Stimulated activated CD4-positive, alpha-beta T cell treated with anti-CD3 and anti-CD28 coated beads, TNF-alpha, amount 100 ng/mL, for 24 hours (primary cell): ENCODE measurements at places on chromosomes 2 and 18.

- peak; percentile 41 for DNase-seq
Measured at GRCh38 chr18:9095297-9096006, 7.0 kb upstream of the NDUFV2 start.

GRCh38 chr18:48724442-48724841 lies 185.6 kb downstream of the CTIF start:
- no peak for DNase-seq

- DNase-seq = no peak
Measured at GRCh38 chr2:53640466-53640865, 127.1 kb upstream of the CHAC2 start.

GRCh38 chr2:234514873-234515638 lies 18.2 kb upstream of the ARL4C start:
- DNase-seq = no peak

- DNase-seq = no peak
Measured at GRCh38 chr18:49843131-49843530, 29.8 kb upstream of the ACAA2 start.

DNA sequence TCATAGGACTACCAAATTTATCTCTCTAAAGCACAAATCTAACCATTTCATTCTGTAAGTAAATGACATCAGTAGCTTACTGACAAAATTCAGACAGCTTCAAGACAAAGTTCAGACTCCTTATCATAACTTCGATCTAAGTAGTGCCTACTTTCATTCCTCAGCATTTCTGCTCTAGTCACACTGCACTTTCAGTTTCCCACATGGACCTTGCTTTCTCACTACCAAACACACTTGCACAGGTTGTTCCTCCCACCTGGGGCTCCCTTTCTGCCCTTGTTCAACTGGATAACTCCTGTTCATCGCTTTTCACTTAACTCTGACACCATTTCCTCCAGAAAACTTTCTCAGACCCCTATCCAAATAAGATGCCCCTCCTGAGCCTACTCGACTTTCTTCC lies 22.1 kb upstream of the CCDC150 start:
- DNase-seq = no peak

GRCh38 chr2:156017341-156017885 lies 315.1 kb downstream of the NR4A2 start:
- DNase-seq = no peak

DNA sequence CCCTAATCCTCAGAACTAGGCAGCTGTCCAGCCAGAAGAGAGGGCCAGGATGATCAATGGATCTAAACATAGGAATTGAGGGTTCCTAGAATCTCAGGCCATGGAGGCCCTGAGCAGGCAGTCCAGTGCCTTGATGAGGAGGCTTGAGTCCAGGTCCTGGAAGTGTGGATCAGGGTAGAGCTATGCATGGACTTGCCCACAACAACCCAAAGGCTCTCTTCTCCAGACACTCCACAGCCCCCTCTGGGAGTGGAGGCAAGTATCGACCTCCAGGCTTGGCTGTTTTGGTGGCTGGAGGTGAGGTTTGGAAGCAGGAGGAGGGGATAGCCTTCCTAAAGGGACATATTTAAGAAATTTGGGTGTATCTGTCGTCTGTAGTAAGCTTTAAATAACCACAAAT lies 45.7 kb downstream of the NAPG start:
- DNase-seq = no peak

GRCh38 chr2:1854729-1855547 lies 110.6 kb upstream of the PXDN start:
- DNase-seq = no peak

DNA sequence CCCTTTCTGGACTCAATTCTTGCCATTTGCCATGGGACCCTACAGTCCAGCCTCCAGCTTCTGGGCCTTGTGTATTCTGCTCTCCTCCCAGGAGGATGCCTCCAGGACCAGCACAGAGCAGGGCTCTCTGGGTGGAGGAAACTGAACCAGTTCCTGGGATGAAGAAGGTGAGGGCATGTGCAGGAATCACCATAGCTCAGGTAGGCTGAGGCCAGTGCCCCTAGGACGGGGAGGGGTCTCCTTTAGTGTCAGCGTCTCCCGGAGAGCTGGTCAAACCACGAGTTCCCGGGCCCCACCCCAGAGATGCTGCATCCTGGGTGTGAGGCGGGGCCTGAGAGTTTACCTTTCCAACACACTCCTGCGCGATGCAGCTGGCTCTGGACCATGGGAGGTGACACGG lies 5.8 kb upstream of the PRELID3A start:
- no peak for DNase-seq

- no peak for DNase-seq
Measured at GRCh38 chr2:170404846-170405245, 226.9 kb downstream of the MYO3B start.

GRCh38 chr2:45496869-45497268 lies 114.2 kb downstream of the SRBD1 start:
- no peak for DNase-seq

DNA sequence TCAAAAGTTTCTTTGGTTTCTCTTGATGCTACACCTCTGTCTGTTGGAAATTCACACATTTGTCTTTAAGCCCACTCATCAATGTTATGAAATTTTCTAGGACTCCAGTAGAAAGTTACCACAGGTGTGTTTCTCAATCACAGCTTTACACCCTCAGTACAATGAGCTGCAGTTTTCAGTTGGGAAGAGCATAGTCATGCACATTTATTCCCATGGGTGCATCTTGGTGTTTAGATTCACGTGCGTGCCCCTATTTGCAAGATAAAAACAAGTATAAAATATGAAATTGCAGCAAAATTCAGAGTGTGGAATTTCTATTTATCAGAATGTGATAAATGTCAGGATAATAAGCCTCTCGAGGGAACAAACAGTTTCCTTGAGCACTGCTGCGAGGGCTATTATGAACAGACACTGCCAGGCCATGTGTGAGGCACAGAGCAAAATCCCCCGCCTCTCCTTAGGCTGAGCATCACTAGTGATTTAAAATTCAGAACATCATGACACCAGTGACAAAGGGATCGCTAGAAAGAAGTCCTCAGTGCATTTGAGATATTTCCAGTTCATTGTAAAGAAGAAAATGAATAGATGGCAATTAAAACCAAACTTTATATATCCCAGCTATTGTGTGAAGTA lies 512.2 kb upstream of the TCF4 start:
- DNase-seq = no peak

DNA sequence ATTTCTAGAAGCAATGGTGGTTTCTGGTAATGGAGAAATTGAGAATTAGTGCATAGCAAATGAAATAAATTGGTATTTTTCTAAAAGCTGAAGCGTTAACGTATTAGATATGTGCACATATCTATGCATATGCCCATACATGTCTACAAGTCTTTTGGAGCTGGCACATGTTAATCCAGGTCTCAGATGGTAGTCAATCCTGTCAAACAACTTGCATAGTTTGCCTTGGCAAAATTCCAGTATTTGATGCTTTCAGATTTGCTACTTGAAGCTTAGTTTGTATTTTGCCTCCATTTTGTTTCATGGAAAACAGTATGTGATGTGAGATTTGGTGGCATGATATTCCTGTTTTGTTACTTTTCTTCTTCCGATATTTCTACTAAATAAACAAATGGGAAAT lies 304.6 kb downstream of the PARD3B start:
- DNase-seq = no peak

DNA sequence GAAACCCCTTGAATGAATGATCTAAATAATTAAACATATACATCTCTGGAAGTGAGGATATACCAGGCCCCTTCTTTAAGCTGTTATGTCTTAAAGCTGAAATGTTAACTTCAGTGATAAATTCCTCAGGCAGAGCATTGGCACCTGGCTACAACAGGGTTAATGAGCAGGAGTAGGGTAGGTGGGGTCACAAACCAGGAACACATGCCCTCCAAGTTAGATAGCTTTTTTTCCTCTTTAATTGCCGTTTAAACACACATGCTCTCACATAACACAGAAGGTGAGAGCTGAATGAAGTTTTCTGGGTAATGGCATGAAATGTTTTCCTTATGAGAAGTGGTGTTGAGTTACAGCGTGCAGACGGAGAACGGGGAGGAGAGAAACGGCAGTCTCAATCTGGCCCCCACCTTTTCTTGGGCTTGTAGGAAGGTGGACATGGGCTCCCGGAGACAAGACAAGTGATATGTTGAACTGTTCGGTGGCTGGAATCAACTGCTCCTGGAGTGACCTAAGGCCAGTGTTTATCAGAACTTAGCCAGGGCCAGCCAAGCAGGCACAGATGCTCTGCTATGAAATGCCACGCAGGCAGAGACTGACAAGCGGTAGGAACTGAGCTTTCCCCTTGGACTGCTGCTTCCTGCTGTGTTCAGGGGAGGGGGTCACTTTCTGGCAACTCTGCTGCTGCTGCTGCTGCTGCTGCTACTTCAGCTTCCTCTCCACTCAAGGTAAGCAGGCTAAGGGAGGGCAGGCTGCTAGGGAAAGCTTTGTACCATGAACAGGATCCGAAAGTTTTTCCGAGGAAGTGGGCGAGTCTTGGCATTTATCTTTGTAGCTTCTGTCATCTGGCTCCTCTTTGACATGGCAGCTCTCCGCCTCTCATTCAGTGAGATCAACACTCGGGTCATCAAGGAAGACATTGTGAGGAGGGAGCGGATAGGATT lies at the start of gene GALNT5:
TSS of gene GALNT5 (plus strand) at position 394 of the 941 bp plus-strand sequence. CDS start at position 772, 378 bp downstream.
- no peak for DNase-seq

DNA sequence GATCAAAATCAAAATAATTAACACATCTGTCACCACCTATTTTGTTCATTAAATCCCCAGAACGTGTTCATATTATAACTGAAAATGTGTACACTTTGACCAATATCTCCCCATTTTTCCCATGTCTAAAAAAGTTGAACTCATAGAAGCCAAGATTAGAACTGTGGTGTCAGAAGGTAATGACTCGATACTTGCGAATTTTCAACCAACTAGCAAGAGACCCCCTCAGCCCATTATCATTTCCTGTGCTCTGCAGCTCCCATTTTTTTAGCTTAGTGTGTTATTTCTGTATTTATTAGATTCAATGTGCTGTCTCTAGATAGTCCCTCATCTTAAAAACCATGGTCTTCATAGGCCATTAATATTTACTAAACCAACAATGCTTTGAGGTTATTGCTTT lies 248.7 kb upstream of the PIK3C3 start:
- DNase-seq = no peak

GRCh38 chr2:34011684-34012083 lies 412.6 kb upstream of the FAM98A start:
- no peak for DNase-seq

- DNase-seq = no peak
Measured at GRCh38 chr18:62480927-62481326, 41.9 kb upstream of the ZCCHC2 start.

DNA sequence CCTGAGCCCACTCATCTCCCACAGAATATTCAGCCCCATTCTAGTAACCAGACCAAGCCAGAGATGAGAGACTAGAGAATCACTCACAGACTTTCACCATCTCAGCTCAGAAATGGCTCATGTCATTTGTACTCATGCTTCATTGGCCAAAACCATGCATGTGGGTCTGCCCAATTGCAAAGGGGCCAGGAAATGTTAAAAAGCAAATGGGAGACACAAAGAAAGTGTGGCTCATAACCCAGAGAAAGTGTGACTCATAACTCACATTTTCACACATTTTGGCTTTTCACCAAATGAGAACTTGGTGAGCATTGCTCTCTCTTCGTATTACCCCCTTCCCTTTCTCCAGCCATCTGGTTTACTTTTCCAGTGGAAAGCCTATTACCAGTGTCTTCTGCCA lies 66.2 kb downstream of the MDH1 start:
- no peak for DNase-seq

GRCh38 chr18:62954366-62954765 lies 239.0 kb downstream of the PHLPP1 start:
- DNase-seq = no peak

DNA sequence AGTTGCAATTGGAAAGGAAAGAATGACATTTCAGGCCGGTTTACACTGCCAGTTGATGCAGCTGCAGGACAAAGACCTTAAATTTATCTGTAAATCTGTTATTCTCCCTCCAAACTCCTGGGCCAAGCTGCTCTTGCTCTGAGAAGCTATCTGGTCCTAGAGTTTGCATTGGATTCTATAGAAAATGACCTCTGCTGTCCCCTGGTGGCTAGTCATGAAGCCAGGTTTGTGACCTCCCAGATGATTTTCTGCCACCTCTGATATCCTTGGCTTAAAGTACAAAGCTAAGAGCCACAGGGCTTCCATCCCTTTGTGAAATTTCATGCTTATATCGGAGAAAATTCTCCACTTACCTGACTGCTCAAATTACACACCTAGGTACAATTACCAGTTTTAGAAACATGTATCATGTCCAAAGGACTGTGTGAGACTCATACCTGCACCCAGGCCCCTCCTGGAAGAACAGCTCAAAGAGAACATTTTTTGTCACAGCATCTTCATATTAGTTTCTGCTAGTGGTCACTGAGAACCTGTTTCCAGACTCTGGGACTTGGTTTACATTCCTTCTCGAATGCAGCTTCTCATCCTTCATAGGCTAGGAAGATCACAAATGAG lies 28.9 kb upstream of the IER3IP1 start:
- no peak for DNase-seq

GRCh38 chr2:229416116-229416694 lies 145.1 kb upstream of the PID1 start:
- no peak for DNase-seq

DNA sequence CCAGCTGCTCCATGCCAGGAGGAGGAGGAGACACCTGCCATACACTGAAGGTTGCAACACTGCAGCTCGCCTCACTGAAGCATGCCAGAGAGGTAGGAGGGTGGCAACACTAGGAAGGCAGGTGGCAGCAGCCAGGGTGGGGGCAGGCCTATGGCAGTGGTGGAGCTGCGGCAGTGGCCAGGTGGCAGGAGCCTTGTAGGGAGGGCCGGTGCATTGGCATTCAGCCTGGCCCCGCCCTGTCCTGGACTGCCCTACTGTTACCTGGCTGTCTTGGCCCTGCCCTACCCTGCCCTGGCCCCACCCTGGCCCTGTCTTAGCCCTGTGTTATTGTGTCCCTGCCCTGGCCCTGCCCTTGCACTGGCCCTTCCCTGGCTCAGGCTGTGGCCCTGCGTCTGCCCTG lies 7.4 kb upstream of the ANKRD62 start:
- DNase-seq = no peak

- no peak for DNase-seq
Measured at GRCh38 chr2:83112858-83113257, 1346.2 kb downstream of the SUCLG1 start.

GRCh38 chr2:234764372-234764771 lies 187.4 kb upstream of the SH3BP4 start:
- no peak for DNase-seq

DNA sequence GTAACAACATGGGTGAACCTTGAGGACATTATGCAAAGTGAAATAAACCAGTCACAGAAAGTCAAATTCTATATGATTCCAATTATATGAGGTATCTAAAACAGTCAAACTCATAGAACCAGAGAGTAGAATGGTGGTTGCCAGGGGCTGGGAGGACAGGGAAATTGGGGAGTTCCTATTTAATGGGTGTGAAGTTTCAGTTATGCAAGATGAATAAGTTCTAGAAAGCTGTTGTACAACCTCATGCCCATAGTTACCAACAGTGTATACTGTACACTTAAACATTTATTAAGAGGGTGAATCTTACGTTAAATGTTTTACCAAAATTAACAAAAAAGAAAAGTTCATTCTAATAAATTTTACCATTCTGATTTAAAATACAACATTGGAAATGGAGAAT lies 92.7 kb upstream of the WDSUB1 start:
- DNase-seq = no peak

- DNase-seq = no peak
Measured at GRCh38 chr18:79384834-79385233, 10.9 kb upstream of the NFATC1 start.

GRCh38 chr2:219726916-219727315 lies 99.5 kb downstream of the SLC4A3 start:
- DNase-seq = no peak

- no peak for DNase-seq
Measured at GRCh38 chr2:132437852-132438669, 21.5 kb downstream of the GPR39 start.

- DNase-seq = no peak
Measured at GRCh38 chr2:64259312-64259711, 115.1 kb upstream of the PELI1 start.
